ENCODE measurements at places on chromosomes 5 and 9.

- no peak for DNase-seq
These were observed 40.8 kb upstream of the MEF2C start for GRCh38 chr5:88923623-88924329.

- DNase-seq: no peak
These were observed 157.5 kb downstream of the MACROH2A1 start for GRCh38 chr5:135241536-135241935.

DNA sequence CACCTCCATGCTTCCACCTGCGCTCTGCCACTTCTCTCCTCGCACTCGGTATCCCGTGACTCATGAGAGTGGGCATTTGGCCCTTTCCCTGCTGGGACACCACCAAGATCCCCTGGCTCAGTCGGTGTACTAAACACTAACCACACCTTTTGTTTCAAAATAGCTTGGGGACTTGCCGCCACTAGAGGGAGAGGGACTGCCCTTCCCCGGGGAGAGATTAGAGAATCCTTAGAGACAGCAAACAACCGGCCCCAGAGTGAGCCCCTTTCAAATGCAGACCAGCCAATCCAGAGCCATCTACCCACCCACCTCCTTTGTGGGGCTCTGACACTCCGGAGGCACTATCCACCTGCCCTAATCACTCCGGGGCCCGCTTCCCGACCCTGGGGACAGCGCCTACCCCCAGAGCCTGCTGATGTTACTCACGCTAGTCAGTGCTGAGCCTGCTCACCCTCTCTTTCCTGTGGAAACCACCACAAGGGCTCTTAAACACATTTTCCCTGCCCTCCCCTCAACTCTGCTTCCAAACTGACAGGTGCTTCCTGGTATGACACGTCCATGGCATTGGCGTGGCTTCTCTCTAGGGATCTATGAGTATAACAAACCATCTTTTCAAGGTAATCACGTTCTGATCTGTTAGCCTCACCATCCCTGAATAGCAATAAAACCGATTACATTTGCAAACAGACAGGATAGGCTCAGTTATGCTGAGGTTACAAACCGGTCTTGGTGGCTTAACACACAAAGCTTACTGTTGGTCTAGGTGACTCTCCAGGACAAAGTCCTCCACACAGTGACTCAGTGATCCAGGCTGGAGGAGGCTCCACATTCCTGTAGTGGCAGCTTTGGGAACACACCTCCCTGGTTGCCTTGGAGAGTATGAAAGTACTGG is 180.1 kb upstream of the MVB12B start:
- no peak for DNase-seq

GRCh38 chr9:110338143-110338542 is 480 bp upstream of the TXNDC8 start:
- DNase-seq: no peak

GRCh38 chr5:82160948-82161347 is 117.2 kb downstream of the RPS23 start:
- DNase-seq: no peak

DNA sequence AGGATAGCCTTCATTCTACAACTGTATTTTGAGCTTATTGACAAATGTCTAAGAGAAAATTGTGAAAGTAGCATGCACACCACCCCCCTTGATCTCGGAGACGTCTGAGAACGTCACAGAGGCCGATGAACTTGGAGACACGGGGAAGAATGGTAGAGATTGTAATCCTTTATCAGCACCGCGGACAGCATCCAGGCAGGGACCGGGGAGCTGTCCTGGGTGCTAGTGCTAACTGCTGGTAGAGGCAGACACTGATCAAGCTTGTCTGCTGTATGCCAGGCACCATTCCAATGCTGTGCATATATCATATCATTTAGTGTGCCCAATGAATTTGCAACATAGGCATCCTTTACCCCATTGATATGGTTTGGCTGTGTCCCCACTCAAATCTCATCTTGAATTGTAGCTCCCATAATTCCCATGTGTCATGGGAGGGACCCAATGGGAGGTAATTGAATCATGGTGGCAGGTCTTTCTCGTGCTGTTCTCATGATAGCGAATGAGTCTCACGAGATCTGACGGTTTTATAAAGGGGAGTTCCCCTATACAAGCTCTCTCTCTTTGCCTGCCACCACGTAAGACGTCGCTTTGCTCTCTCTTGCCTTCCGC is 98.8 kb downstream of the LHX2 start:
- peak; percentile 23 for DNase-seq

- DNase-seq: no peak
These were observed 36.1 kb upstream of the PPARGC1B start for GRCh38 chr5:149694007-149694406.

GRCh38 chr9:129250786-129251185 is 72.7 kb upstream of the IER5L start:
- DNase-seq: no peak

DNA sequence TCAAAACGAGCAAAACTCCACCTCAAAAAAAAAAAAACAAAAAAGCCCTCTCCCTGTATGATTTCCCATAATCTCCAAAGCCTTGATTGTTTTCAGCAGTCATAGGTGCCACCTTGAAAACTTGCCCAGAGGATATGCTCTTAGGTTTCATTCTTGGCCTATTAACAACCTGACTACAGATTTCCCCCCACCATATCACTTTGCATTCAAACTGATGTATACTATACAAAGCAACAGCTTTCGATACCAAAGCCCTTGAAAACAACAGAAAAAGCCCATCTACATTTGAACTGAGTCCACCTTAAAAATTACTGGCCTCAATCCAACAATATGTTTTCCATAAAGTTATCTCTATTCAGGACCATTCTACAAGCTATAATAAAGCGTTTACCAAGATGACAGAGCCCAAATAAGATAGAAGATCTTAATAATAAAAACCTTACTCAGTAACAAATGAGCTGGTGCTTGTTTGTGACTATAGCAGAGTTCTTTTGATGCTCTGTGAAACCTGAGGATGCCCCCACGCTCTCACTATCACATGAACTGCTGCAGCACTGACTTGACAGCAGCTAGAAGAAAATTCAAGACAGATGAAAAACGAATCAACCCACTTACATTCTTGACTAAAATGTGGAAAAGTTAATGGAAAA is 44.4 kb downstream of the FNBP1 start:
- no peak for DNase-seq

DNA sequence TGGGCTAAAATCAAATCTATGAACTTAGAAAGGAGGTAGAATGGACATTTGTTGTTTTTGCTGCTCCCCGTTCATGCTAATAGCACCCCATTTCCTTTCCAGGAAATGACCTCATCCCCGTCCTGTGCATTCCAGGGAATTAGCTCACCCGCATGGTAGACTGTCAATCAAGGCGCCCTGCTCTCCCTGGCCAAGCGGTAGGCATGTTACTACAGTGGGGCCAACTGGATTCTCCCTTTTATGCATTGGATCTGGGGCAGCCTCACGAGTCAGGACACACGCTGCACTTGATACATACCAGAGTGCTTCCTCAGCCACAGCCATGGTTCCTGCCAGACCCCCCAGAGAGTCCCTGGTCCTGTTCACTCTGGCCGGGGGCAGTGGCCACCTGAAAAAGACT is 111.0 kb upstream of the PTCH1 start:
- no peak for DNase-seq

- DNase-seq: no peak
These were observed 9.4 kb upstream of the SCGB3A2 start for GRCh38 chr5:147869112-147869511.

- DNase-seq: no peak
These were observed 55.3 kb downstream of the AHRR start for GRCh38 chr5:376799-377325.

DNA sequence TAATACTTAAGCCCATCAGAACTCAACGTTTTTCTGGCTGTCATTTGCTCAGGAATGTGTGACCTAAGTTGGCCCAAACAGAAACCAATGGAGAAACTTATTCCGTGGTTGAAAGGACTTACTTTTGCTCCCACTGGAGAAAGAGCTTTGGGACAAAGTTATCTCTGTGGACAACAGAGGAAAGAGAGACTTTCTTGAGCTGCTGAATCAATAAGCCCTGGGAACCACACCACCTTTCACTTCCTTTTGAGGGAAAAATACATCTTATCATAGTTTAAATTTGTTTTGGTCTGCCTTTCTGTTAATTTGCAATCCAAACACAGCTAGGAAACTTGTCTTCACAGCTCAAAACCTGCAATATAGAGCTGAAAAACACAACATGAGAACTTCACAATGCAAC is 62.8 kb upstream of the VCAN start:
- DNase-seq: no peak

GRCh38 chr5:114636271-114636670 is 274.4 kb downstream of the KCNN2 start:
- DNase-seq: no peak

DNA sequence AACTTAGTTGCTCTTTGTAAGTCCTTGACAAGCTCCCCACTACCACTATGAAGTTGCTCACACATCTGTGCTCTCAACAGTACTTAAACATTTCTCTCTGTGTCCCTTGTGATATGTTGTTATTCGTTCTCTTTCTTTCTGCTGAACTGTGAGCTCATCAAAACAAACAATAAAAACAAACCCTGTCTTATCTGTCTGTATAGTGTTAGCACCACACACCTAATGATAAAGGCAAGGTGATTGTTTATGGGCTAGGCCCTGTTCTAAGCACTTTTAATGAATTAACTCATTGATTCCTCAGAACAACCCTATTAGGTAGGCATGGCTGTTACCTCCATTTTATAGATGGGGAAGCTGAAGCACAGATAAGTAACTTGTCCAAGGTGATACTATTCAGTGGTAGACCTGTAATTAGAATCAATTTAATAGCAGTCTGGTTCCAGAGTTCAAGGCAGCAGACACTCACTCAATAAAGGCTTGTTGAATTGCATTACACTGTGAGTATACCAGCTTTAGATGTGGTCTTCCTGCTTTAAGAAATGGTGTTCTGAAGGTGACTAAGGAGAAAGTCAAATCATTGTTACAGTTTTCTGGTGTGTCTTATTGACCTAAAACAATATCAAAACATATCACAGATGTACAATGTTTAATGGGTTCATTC is 153.6 kb upstream of the ELL2 start:
- no peak for DNase-seq

GRCh38 chr9:98022447-98022846 is 34.1 kb upstream of the NANS start:
- DNase-seq: no peak

- DNase-seq: no peak
These were observed 54.5 kb upstream of the FST start for GRCh38 chr5:53425687-53426511.

GRCh38 chr5:87410931-87411330 is 1.8 kb downstream of the CCNH start:
- DNase-seq: peak; percentile 57

- no peak for DNase-seq
These were observed 337.7 kb downstream of the CDK5RAP2 start for GRCh38 chr9:120242116-120242811.

DNA sequence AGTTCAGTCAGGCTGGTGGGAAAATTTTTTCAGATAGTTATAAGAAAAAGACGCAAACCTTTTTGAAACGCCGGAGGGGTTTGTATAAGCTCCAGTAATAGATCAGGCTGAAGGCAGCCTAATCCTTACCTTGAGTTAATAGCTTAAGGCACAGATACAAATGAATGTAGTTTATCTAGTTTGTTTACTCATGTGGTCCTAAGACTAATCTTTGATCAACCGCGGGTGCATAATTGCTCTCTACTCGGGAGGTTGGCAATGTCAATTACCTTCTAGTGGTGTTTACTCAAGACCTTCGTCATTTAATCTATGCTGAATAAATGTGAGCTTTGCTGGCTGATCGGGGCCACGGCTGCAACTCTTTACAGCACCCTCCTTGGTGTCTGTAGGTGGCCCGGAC is 665 bp upstream of the INSL4 start:
- no peak for DNase-seq

- DNase-seq: no peak
These were observed 372.8 kb downstream of the KIAA0825 start for GRCh38 chr5:94245608-94246007.

- DNase-seq: no peak
These were observed 71.8 kb upstream of the TAF11L2 start for GRCh38 chr5:17426104-17426749.

DNA sequence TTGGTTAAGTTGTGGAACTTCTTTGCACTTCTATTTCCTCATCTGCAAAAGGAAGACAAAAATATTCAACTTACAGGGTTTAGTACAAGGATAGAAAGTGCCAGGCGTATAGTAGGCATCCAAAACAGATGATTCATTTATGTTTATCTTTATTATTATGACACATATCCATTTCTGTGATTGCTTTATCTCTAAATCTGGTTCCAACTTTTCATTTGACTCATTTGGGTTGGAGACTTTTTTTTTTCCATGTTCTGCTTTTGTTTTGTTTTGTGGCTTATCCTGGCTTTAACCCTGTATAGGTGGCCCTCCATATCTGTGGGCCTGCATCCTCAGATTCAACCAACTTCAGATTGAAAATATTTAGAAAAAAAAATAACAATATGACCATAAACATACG is 186.7 kb upstream of the SLC24A2 start:
- DNase-seq: no peak

GRCh38 chr5:9196403-9197227 is 349.3 kb downstream of the SEMA5A start:
- no peak for DNase-seq

DNA sequence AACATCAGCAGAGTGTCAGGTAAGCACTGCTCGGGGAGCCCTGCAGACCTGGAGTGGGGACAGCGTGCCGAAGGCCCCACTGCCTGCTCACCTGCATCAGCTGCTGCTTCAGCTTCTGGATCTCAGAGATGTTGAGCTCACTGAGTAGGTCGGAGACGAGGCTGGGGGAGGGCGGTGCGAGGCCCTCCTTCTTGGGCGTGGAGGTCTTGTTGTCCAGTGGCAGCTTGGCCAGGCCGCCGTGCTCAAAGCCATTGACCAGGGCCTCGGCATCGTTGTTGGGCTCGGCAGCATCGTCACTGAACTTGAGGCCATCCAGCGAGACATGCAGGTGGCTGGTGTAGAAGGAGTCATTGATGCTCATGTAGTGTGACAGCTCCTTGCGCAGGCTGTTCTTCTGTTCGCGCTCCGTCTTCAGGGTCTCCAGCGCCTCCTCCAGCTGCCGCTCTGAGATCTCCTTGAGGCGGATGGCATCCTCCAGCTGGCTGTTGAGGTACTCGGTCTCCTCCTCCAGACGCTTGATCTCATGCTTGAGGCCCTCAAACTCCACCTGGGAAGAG is 44.3 kb downstream of the BICD2 start:
- no peak for DNase-seq

DNA sequence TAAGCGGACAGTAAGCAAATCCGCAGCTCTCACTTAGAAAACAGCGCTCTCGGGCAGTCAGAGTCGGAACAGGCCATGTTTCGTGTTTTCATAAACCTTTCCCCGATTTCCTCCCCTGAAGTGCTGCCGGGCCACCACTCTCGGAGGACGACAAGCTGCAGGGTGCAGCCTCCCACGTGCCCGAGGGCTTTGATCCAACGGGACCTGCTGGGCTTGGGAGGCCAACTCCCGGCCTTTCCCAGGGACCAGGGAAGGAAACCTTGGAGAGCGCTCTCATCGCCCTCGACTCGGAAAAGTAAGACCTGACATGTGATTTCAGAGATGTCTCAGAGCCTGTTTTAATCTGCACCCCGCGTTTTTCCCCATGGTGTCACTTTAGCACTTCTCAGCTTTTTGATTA is 99.8 kb upstream of the CACNA1B start:
- no peak for DNase-seq

- no peak for DNase-seq
These were observed 57.4 kb downstream of the THBS4 start for GRCh38 chr5:80092486-80093107.

- no peak for DNase-seq
These were observed 71.7 kb upstream of the SH3PXD2B start for GRCh38 chr5:172525996-172526360.

Data from skeletal muscle cell (primary cell).